ENCODE measurements at places on chromosomes 2 and 18.

GRCh38 chr2:189109921-189110397 lies 69.6 kb downstream of the COL5A2 start:
- no peak for DNase-seq

DNA sequence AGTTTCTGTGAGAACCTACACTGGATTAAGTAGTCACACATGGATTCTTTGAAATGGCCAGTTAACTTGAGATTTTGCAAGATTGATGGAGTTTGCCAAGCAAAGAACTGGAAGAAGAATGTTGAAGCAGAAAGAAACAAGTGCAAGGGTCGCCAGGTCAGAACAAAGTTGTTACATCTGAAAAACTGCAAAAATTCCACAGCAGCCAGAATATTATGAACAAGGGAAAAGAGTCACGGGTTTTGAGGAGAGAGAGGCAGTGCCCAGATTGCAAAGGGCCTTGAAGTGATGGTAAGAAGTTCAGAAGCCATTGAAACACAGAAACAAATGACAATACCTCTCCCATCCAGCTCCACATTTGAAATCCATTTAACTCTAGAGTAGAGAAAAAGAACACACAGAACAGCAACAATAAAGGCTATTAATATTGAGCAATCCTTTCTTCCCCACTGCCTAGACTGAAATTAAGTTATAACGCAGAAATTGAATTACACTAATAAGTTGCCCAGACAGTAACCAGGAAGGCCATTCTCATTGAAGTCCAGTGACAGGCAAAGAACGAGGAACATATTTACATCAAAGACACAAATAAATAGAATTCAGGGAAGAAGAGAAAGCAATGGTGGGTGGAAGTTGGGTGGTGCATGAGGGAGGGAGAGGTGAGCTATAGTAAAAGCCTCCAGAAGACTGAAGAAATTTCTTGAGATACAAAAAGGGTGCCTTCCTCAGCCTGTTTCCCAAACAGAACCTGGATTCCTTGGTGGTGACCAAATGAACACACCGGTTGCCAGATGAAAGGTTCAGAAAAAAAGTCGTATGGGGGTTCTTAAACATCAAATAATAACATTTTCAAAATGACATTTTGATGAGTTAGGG lies 80.6 kb downstream of the ARHGAP15 start:
- no peak for DNase-seq

- DNase-seq: peak; percentile 66
Measured at GRCh38 chr2:196566961-196567666, 72.4 kb upstream of the CCDC150 start.

- DNase-seq: no peak
Measured at GRCh38 chr2:127641133-127641532, 4.8 kb upstream of the GPR17 start.

DNA sequence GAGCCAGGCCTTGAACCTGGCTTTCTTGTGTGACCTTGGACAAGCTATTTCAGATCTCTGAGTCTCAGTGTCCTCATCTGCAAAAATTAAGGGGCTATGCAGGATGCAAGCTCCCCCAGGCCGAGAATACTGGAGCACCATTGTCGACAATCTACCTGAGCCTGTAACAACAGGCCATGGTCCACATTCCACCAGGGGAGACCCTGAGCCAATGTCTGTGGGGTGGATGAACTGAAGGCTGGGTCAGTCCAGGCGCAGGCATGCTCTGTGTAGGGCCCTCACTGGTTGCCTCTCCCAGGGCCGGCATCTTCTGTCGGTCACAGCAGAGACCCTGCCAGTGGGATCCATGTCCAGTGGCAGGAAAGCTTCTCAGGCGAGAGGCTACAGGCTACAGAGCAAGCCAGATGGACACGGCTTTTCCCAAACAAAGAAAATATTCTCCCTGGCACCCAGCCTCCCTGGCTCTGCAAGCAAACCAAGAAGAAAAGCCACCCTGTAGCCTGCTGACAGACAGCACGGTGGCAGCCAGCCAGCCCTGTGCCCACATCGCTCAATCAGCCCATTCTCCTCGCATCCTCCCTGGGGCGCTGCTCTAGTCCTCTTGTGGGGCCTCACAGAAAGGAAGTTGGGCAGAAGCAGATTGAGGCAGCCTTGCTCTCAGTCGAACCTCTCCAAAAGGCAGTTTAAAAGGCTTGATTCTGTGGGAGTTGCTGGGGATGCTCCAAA lies 48.7 kb upstream of the FZD7 start:
- DNase-seq: no peak

- DNase-seq: no peak
Measured at GRCh38 chr2:26324903-26325302, 21.0 kb upstream of the SELENOI start.

DNA sequence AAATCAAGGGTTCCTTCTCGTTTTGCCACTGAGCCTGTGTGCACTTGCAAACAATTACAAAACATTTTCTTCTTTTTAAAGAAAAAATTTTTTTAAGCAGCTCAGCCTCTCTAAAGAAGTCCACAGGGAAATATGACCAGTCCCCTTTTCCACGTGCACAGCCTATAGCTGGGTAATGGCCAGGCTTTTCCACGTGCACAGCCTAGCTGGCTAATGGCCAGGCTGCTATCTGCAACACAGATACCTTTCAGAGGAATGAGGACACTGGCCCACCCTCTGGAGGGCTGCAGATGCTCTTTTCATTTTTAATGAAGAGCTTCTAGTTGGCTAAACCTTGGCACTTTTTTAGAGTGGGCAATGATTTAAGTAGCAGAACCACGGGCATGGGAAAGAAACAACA lies 46.3 kb downstream of the ASB18 start:
- DNase-seq: peak; percentile 28

GRCh38 chr2:95292623-95293260 lies 4.4 kb upstream of the KCNIP3 start:
- no peak for DNase-seq

DNA sequence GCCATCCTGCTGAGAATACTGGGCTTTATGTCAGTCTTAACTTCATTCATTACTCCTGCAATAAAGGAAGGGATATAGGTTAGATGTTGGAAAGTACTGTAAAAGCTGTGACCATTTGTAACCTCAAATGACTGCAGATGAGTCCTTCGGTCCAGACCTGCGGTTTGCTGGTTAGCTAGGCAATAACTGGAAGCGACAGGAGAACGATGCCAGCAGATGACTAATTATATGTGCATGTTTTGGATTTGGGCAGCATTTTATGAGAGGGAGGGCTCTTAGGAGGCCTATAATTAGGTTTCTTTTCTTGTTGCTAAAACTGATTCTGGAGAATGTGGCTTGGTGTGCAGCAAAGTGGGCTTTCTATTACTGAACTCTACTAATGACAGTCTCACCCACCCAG lies 205.6 kb downstream of the TMEM182 start:
- no peak for DNase-seq

DNA sequence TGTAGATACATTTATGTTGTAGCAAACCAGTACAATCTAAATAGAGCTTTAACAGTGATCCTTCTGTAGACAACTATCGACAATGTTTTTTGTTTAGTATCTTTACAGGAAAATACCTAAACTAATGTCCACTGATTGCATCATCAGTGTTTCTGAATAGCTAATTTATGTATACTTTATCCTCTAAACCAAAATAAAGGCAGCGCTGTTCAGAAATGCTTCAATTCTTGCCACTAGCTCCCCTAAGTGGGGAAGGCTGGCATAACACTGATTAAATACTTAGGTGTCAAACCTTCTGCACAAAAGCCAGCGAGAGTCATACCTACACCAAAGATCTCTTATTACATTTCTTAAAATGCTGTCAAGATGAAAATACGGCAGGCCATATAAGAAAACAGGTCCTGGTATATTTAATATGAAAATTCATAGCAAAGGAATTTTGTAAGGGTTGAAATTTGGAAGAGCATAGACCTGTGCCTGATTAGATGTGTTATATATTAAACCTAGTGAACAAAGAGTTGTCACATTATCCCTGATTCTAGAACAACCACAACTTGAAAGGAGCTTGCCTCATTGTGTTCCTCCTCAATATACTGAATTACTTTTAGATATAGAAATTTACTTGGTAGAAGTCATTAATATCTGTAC lies 1693.4 kb upstream of the SLC39A10 start:
- DNase-seq: peak; percentile 54

DNA sequence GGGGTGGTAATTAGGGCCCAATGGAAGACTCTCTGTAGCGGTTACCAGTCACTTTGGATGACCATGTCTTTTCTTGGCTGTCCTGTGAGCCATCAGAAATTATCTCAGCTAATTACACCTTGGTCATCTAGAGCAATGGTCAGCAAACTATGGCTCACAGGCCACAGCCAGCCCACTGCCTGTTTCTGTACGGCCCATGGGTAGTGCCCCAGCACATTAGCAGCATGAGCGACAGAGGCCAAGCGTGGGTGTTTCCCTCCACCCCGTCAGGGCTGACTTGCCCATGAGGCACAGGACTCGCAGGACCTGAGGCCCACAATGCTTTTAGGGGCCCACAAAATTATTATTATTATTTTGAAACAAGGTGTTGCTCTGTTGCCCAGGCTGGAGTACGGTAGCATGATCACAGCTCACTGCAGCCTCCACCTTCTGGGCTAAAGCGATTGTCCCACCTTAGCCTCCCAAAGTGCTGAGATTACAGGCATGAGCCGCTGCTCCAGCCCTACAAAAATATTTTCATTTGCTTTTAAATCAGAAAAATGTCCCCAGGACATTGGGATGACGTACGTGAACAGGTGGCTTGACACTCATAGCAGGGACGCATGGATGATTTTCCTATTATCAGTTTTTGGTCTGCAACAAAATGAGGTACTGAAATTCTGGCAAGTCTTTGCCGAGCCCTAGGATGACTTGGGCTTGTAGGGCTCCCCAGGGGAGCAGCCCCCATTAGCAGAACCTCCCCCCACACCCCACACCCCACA lies 29.3 kb upstream of the CEP68 start:
- no peak for DNase-seq

- no peak for DNase-seq
Measured at GRCh38 chr18:46295416-46295815, 191.2 kb downstream of the HAUS1 start.

GRCh38 chr2:71341645-71342044 lies 10.1 kb downstream of the ZNF638 start:
- DNase-seq: no peak

DNA sequence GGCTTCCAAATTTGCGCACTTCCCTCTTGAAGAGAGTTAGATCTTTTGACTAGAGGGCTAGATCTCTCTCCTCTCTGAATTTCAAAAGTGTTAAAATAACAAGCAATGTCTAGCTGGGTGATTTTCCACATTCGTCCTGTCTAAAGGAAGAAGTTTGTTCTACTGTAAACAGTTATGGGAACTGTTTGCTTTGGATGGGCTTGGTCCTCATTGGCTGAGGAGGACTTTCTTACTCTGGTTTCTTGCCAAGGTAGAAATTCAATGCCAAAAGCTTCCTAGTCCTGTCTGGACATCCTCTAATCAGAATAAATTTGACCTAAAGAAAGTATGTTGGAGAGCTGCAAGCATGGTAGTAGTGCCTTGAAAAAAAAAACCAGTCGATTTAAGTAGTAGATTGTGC lies 47.4 kb upstream of the RAPH1 start:
- no peak for DNase-seq

DNA sequence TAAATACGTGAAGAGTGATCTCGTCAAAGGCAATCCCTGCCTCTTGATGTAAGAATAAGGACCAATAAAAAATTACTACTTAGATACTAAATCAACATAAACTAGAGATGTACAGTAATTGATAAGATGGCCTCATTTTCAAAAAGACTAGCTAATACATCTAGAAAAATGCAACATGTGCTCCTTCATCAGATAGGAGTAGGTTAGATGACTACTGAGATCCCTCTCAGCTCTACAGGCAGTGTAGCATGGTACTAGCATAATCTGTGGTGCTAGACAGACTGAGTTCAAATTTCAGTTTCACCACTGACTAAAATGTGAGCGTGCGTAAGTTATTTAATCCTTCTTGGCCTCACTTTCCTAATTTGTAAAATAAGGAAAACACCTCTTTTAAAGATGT lies 82.6 kb upstream of the FRZB start:
- DNase-seq: no peak

GRCh38 chr2:226882606-226883005 lies 46.8 kb downstream of the RHBDD1 start:
- no peak for DNase-seq

- no peak for DNase-seq
Measured at GRCh38 chr2:60872510-60872928, 8.9 kb upstream of the REL start.

GRCh38 chr18:34659579-34660517 lies 50.2 kb upstream of the DTNA start:
- peak; percentile 85 for DNase-seq

- no peak for DNase-seq
Measured at GRCh38 chr2:24632172-24632571, 141.1 kb downstream of the NCOA1 start.
